ENCODE measurements at places on chromosomes 1 and 21. TPM values are rescaled to one million over a fixed set of nuclear protein-coding genes. Genes with fewer than 3 reads are reported as not detected.

- no peak overlapping the region for H3K27ac ChIP-seq
- no peak for DNase-seq
- no peak overlapping the region for H3K4me3 ChIP-seq
- no peaks in the 10 kb centered on the region for H3K36me3 ChIP-seq
- H3K4me1 ChIP-seq = peaks cover 5% of the 10 kb centered on the region
- no peaks in the 10 kb centered on the region for H3K27me3 ChIP-seq
Measured at GRCh38 chr1:225748529-225748928, 29.1 kb upstream of the SRP9 start.

DNA sequence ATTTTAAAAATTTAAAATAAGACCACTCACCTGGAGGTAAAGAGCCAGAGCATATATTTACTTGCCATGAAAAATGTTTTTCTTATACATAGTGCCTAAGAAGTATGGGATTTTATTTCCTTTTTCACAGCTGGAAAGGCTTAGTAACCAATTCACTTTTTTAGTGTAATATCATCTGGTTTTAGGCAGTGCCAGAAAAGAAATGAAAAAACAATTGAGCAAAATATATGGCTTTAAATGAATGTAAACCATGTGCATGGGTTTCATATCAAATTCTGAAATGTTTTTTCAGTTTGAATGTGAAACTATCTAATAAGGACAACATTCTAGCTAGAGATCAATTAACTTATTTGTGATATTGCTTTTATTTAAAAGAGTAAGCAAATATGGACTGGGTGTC, 672.4 kb upstream of the ADAMTS5 start:
- H3K27ac ChIP-seq = no peak overlapping the region
- DNase-seq = no peak
- H3K4me3 ChIP-seq = no peak overlapping the region
- H3K4me1 ChIP-seq = no peaks in the 10 kb centered on the region
- H3K36me3 ChIP-seq = no peaks in the 10 kb centered on the region

Gene SPATA21
- not detected for total RNA-seq

Gene AMPD1
- total RNA-seq = not detected

Gene RPE65
- total RNA-seq = not detected

Data from natural killer cell treated with Interleukin-12 subunit alpha and Interleukin-12 subunit beta and Interleukin-15 and Interleukin-18, amount 100 ng/mL, for 72 hours (primary cell).